ENCODE measurements at places on chromosomes 16 and 17. TPM values are rescaled to one million over a fixed set of nuclear protein-coding genes. Genes with fewer than 3 reads are reported as not detected.

GRCh38 chr16:81823111-81823510 lies 44.0 kb downstream of the PLCG2 start:
- no peak overlapping the region for H3K27ac ChIP-seq
- no peaks in the 10 kb centered on the region for H3K36me3 ChIP-seq
- H3K27me3 ChIP-seq: no peaks in the 10 kb centered on the region
- H3K4me1 ChIP-seq: no peaks in the 10 kb centered on the region
- no peak for DNase-seq

Gene ABCC11
- total RNA-seq: 0.20 TPM

GRCh38 chr17:39222151-39222550 lies 3.6 kb downstream of the STAC2 start:
- peak overlapping the region; percentile 25 for H3K27ac ChIP-seq
- H3K4me3 ChIP-seq: no peak overlapping the region
- peaks cover 30% of the 10 kb centered on the region for H3K27me3 ChIP-seq
- H3K36me3 ChIP-seq: peaks cover 2% of the 10 kb centered on the region
- peak; percentile 76 for DNase-seq

Gene SEPTIN1
- total RNA-seq: 1.3 TPM

- H3K4me3 ChIP-seq: no peak overlapping the region
- H3K27ac ChIP-seq: no peak overlapping the region
- no peak for DNase-seq
- no peaks in the 10 kb centered on the region for H3K4me1 ChIP-seq
- no peaks in the 10 kb centered on the region for H3K36me3 ChIP-seq
These were observed 199.5 kb downstream of the ZNF18 start for GRCh38 chr17:11797803-11798202.

Gene PRAC1
- total RNA-seq: not detected

Gene TUBD1
- 4.4 TPM for total RNA-seq

Gene MSLN
- total RNA-seq: 25.2 TPM

Gene MINK1
- total RNA-seq: 106 TPM

- H3K36me3 ChIP-seq: peaks cover 6% of the 10 kb centered on the region
- no peaks in the 10 kb centered on the region for H3K27me3 ChIP-seq
- DNase-seq: no peak
- H3K27ac ChIP-seq: no peak overlapping the region
- H3K4me1 ChIP-seq: peaks cover 5% of the 10 kb centered on the region
These were observed 19.7 kb upstream of the ARHGAP17 start for GRCh38 chr16:25034911-25035310.

Gene HIC1
- total RNA-seq: 0.59 TPM

Gene INCA1
- 0.44 TPM for total RNA-seq

Gene TEKT3
- not detected for total RNA-seq

DNA sequence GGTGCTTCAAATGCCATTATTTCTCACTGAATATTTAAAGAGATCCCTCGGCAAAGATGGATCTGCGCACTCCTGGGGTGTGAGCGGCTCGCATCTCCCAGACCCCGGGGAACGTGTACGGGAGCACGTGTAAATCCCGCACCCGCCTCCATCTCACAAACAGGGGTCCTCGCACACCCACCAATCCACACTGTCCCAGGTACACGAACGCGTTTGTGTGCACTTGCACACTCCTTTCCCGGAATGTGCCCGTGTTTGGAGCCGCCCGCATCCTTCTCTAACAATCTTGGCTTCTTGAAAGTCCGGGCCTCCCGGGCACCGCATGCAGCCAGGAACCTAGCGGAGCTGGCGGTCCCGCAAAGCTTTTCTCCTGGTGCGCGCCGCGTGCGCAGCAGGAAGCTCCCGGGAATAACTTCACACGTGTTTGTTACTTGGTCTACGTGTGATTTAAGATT lies 2.5 kb upstream of the SALL1 start:
- H3K4me1 ChIP-seq: peaks cover 10% of the 10 kb centered on the region
- no peak overlapping the region for H3K4me3 ChIP-seq
- no peak overlapping the region for H3K27ac ChIP-seq

GRCh38 chr16:65117811-65118448 lies 3.9 kb downstream of the CDH11 start:
- peak; percentile 78 for DNase-seq
- no peaks in the 10 kb centered on the region for H3K36me3 ChIP-seq
- no peak overlapping the region for H3K27ac ChIP-seq
- H3K27me3 ChIP-seq: peaks cover 4% of the 10 kb centered on the region

- H3K27ac ChIP-seq: peak overlapping the region; percentile 68
- H3K36me3 ChIP-seq: no peaks in the 10 kb centered on the region
- no peak for DNase-seq
These were observed 1.2 kb downstream of the KCNJ16 start for GRCh38 chr17:70076189-70076588.

GRCh38 chr17:51507444-51507843 lies 247.1 kb downstream of the UTP18 start:
- H3K4me1 ChIP-seq: no peaks in the 10 kb centered on the region
- no peak overlapping the region for H3K4me3 ChIP-seq
- no peak overlapping the region for H3K27ac ChIP-seq
- H3K36me3 ChIP-seq: no peaks in the 10 kb centered on the region

DNA sequence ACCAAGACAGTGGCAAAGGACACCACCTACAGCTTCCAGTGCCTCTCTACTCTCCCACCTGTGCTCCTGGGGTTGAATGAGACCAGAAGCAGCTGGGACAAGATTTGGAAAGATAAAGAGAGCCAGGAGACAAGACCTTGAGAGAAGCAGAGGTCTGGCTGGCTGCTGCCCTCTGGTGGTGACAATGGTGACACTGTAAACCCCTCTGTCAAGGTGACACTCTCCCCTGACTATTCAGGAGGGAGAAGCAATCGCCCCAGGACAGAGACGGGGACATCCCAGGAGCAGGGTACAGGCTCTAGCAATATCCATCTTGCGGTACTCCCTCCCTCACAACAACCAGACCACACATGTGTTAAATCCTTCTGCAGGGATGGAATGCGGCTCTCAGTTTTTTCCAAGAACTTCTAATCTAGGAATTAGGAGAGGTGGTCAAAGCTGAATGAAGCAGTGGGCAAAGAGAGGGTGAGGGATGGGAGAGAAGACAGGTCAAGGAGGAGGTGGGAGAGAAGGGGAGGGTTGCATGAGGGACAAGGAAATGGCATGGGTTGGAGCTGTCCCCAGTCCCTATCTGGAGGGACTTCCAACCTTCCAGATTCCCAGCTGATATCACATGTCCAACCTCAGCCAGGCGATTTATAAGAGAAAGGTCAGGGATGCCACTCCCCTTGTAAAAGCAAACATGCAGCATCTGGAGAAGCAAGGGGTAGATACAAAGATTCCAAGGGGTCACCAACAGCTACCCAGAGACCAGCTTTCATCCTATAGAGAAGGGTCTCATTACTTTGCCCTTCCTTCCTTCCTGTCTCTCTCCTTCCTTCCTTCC lies 2.9 kb downstream of the PHOSPHO1 start:
- H3K36me3 ChIP-seq: no peaks in the 10 kb centered on the region
- H3K27ac ChIP-seq: no peak overlapping the region

DNA sequence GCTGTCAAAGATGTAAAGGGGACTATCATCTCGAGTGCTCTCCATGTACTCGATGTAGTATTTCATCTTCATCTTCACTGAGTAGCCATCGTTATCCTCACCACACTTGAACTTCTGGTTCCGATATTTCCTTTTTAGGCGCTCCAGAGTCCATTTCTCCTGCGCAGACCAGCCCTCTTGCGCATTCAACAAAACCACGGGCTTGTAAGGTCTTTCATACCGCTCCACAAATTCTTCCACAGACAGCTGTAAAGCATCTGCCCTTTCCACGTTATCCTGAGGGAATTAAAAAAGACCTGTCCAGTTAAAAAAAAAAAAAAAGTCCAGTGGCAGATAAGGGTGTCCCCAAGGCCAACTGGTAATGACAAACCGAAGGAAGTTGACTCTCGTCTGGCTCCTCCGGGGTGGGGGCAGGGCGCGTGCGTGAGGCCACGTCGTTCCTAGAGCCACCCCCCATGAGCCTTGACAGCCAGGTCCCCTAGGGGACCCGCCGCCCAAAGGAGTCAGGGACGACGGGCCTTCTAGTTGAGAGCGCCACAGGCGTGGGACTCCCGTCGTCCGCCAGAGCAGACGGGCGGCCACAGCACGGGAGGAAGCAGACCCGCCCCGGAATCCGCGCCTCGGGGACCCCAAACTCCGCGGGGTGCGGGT lies 701 bp downstream of the JMJD6 start:
- peak overlapping the region; percentile 94 for H3K27ac ChIP-seq
- DNase-seq: no peak
- H3K4me1 ChIP-seq: peaks cover 6% of the 10 kb centered on the region
- peaks cover 77% of the 10 kb centered on the region for H3K36me3 ChIP-seq
- H3K4me3 ChIP-seq: peak overlapping the region; percentile 90

Gene RHOT2
- 118 TPM for total RNA-seq

- H3K4me1 ChIP-seq: peaks cover 16% of the 10 kb centered on the region
- H3K27me3 ChIP-seq: no peaks in the 10 kb centered on the region
- no peak overlapping the region for H3K4me3 ChIP-seq
- no peaks in the 10 kb centered on the region for H3K36me3 ChIP-seq
These were observed 85.3 kb upstream of the GSE1 start for GRCh38 chr16:85527767-85528297.

Gene CCDC40
- total RNA-seq: 4.8 TPM

DNA sequence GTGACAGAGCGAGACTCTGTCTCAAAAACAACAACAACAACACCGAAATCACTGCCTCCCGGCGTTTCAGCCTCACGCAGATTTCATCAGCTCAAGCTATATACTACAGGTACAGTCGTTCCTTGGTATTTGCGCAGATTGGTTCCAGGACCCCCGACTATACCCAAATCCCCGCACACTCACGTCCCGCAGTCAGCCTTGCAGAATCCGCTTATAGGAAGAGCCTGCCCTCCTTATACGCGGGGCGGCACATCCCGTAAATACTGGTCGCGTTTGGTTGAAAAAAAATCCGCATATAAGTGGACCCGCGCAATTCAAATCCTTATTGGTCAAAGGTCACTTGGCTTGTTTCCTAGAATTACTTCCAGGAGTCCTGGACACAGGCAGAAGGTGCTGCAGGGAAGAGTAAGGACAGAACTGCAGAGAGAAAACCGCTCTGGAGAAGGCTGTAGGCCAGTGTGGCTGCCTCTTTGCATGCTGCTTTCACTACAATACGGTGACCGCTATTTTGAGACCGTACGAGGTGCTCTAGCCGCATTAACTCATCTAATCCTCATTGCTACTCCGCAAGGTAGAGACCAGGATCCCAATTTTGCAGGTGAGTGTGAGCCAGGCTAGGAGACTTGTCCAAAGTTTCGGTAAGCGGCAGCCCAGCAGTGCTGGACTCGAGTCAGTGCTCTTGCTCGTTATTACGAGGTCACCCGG lies 718 bp downstream of the NDUFAB1 start:
- peak overlapping the region; percentile 27 for H3K27ac ChIP-seq
- peaks cover 27% of the 10 kb centered on the region for H3K36me3 ChIP-seq
- peaks cover 15% of the 10 kb centered on the region for H3K4me1 ChIP-seq
- H3K27me3 ChIP-seq: no peaks in the 10 kb centered on the region

DNA sequence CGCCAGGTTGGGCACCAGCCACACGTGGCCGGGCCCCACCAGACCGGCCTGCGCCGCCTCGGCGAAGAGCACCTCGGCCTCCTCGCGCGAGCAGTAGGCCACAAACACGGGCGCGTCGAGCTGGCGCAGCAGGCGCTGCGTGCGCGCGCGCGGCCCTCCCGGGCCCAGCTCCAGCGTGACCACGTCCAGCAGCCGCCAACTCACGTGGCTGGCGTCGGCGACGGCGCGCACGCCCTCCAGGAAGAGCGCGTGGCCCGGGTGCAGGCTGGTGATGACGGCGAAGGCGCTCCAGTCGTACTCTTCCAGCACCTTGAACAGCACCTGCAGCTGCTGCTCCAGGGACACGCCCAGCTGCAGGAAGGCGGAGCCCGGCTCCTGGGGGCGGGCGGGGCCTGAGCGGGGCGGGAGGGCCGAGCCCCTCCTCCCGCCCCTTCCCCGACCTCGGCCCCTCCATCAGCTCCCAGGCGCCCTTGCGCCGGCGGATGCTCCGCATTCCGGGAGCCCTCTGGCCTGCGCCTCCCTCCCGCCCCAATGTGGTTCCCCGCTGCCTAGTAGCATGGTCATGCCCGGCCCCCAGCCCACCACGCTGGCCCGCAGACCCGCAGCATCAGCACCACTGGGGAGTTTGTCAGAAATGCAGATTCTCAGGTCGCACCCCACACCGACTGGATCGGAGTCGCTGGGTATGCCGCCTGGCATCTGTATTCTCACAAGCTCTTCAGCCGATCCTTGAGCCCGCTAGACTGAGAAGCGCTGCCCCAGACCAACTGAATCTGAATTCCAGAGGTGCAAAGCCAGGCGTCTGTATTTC lies 7.2 kb downstream of the GRIN2C start:
- H3K4me1 ChIP-seq: no peaks in the 10 kb centered on the region
- H3K36me3 ChIP-seq: no peaks in the 10 kb centered on the region
- no peak overlapping the region for H3K4me3 ChIP-seq
- no peak for DNase-seq
- H3K27ac ChIP-seq: no peak overlapping the region

DNA sequence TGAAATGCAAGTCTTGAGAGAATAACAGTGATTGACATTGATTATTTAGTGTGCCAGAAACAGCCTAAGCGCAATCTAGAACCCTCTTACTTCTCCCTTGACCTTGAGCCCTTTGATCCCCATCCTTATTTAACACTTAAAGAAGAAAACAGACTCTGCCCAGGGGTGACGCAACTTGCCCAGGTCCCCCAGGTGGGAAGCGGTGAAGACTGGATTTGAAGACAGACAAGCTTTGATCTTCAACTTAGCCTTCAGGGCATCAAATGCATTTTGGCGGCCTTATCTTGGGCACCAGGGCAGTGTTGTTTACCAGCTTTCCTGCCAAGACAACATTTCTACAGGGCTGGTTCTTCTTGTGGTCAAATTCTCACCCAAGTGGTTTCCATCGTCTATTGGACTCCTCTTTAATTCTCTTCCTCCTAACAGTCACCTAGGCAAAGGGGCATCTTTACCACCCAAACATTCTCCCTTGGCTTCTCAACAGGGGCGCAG lies 8.9 kb upstream of the CIITA start:
- peaks cover 5% of the 10 kb centered on the region for H3K36me3 ChIP-seq
- H3K27me3 ChIP-seq: no peaks in the 10 kb centered on the region
- H3K4me1 ChIP-seq: peaks cover 18% of the 10 kb centered on the region
- H3K4me3 ChIP-seq: no peak overlapping the region

Data from MCF 10A (cell line).